ENCODE measurements at places on chromosomes 7 and 10.

DNA sequence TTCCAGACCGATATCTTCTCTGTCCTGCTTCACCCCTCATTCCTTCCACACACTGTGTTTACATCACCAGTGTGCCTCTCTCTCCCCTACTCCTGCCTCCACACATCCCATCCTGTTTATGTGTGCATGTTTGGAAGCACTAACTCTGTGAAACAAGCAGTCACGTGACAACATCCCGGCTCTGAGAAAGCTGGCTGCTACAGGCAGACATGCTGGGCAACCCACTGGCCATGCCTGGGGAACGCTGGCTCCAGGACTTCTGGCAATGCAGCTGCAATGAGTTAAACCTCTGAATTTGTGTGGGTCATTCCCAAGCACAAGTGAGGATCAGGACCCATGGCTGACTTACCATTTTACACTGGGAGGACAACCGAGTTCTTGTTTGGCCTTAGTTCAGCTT is 74.0 kb downstream of the WNT2 start:
- DNase-seq = no peak

DNA sequence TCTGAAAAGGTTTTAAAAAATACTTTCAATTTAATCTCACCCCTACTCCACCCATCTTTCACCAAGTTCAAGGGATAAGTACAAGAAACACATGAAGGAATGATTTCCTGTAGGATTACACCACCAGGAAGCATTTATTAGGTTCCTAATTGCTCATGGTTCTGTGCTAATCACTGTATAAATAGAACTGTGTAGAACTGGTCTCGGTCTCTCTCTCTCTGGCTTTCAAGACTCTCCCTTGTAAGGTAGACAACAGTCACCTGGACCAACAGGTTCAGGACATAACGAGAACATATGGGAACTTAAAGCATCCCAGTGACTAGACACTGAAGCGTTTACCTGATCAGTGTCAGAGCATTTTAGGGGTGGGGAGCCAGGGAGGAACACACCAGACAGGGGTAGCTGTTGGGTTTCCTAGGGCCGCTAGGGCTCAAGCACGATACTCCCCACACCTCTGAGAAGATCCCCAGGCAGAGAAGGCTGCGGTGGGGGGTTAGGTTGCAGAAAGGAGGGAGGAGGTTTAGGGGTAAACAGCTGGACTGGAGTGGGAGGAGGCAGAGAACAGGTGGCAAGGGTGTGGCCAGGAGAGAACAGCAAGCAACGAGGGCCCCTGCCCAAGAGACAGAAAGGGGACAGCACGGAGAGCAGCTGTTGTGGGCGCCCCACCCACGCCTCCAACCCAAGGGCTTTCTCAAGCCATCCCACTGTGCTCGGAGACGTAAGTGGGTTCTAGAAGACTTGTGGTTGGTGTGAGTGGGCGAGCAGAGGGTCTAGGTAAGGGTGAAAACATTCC is 52.5 kb upstream of the USP6NL start:
- DNase-seq = no peak

GRCh38 chr7:105691680-105692564 is 110.6 kb upstream of the EFCAB10 start:
- DNase-seq = peak; percentile 97

DNA sequence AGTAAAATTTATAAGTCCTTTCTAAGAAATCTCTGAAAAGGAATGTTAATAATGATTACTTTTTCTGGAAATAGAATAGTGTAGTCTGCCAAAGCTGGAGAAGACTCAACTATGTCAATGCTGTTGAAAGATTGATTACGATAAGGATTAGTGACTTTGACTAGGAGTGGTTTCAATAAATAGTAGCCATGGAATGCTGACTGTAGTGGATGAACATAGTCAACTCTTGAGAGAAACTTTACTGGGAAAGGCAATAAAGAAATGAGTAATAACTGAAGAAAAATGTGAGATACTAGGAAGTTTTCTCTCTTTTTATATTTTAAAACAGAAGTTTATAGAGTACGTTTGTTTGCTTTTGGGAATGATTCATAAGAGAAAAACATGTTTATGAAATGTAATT is 105.0 kb upstream of the CDK13 start:
- DNase-seq = no peak

GRCh38 chr7:4733936-4734528 is 41.4 kb upstream of the AP5Z1 start:
- DNase-seq = no peak

DNA sequence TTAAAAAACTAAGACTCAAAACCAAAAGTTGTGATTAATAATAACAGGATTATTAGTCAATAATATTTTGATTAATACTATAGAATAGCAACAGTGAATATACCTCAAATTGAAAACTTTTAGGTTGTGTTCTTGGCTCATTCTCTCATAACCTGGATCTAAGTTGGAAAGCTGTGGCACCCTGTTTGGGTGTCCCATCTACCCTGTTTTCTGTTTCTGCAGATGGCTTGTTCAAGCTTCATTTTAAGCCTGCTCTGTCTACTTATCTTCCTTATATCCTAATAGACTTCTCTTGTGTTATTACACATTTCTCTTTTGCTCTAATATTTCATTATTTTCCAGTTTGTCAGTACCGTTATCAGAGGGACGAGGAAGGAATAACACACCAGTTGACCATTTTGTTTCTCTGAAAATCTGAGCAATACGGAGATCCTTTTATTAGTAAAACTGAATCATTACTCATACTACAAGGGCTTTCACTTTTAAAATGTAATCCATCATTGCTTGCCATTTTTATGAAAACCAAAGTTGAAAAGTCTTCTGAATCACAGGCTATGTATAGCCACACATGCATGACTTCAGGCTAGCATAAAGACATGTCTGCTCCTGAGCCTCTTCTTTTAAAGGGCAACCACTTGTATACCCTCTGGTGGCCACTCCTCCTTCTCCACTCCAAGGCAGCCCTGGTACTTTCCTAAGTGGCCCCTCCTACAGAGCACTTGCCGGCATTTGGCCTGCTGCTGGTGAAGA is 22.3 kb downstream of the COX15 start:
- DNase-seq = no peak

DNA sequence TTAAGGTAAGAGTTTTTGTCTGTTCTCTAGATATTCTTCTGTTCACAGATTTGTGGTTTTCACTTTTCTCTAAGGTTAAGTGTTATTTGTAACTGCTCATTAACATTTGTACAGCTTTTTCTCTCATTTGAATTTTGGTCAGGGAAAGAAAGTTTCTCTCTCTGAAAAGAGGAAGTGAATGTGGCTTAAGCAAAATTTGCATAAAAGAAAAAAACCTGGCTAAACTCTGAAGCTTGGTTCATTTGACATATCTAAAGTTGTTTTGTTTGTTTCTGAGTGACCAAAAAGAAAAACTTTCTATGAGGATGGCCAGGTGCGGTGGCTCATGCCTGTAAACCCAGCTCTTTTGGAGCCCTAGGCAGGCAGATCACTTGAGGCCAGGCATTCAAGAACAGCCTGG is 22.0 kb upstream of the SLC26A4 start:
- DNase-seq = no peak

GRCh38 chr7:15309872-15310271 is 251.9 kb downstream of the AGMO start:
- no peak for DNase-seq

DNA sequence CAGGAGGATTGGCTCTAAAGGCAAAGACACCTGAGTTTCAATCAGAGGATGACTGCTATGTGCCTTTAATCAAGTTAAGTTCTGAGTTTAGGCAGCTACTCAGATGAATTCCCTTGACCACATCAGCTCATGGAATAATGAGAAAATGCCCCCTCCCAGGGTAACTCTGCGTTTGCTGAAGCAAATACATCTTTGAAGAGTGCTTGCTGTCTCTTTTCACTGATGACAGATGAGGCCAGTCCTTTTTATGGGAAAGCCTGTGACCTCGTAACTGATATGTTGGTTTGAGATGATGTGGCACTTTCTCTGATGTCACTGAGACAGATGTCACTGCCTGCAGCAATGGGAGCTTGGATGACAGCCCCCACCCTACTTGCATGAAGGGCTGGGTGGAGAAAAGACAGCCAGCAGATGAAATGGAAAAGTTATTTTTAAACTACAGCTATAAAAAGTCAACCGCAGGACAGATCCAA is 43.7 kb upstream of the DGKI start:
- no peak for DNase-seq

GRCh38 chr7:38938001-38938485 is 29.1 kb upstream of the VPS41 start:
- no peak for DNase-seq

DNA sequence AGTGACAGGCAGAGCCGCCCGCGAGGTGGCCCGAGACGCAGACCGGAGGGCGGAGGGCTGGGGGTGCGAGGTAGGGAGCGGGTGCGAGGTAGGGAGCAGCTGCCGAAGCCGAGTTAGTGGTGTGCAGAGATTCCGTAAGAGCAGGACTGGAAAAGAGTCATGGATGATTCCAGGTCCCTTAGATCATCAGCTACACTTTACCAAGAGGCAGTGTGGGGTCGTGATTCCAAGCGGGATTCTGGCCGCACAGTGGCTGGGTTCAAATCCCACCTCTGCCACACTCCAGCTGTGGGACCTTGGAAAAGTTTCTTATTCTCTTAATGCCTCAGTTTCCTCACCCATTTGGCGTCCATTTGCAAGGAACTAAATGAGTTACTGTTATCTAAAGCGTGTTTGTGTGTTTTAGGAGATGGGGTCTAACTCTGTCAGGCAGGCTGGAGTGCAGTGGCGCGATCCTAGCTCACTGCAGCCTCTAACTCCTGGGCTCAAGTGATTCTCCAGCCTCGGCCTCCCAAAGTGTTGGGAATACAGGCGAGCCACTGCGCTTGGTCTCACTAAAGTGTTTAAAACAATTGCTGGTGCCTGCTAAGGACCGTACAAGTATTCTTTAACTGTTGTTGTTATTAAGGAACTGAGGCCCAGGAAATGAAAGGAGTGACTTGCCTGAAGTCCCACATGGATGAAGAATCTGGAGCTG is 1.1 kb downstream of the NDUFB2 start:
- DNase-seq = no peak

GRCh38 chr7:27871086-27871485 is 131.1 kb downstream of the TAX1BP1 start:
- DNase-seq = no peak
